CD4-positive, alpha-beta T cell (primary cell): ENCODE measurements at places on chromosomes 12 and 14. TPM values are rescaled to one million over a fixed set of nuclear protein-coding genes. Genes with fewer than 3 reads are reported as not detected.

DNA sequence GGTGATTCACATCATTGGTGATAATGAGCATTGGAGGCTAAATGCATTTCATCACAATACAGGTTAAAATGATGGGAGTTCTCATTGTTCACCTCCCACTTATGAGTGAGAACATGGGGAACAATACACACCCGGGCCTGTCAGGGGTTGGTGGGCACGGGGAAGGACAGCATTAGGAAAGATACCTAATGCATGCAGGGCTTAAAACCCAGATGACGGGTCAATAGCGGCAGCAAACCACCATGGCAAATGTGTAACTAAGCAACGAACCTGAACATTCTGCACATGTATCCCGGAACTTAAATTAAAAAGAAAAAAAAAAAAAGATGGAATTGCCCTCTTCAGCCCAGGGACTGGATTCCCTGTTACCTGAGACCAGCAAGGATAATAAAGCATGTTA is 2.3 kb upstream of the LUM start:
- H3K36me3 ChIP-seq, result no peaks in the 10 kb centered on the region
- no peaks in the 10 kb centered on the region for H3K4me1 ChIP-seq
- H3K27ac ChIP-seq, result no peak overlapping the region
- DNase-seq, result no peak
- no peak overlapping the region for H3K4me3 ChIP-seq

DNA sequence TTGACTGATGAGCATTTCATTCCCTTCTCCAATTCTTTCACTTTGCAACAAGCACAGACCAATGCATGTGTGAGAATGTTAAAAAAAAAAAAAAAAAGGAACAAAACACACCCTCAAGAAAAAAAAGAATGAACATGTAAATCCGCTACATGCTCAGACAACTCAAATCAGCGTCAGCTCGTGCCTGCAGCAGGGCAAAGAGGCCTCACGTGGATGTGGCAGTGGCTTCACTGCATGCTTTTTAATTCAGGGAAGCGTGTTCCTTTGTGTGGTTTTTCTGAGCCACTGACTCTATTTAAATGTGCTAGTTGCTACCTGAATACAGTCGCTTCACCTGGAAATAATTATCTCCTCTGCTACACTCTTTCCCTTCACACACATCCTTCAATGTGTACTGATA is 55.1 kb downstream of the PPP1R36 start:
- no peak overlapping the region for H3K27ac ChIP-seq
- DNase-seq, result no peak
- no peak overlapping the region for H3K4me3 ChIP-seq
- H3K36me3 ChIP-seq, result no peaks in the 10 kb centered on the region
- no peaks in the 10 kb centered on the region for H3K4me1 ChIP-seq

APOF gene
- not detected for total RNA-seq

PTGR2 gene
- total RNA-seq, result 1.1 TPM
